ENCODE measurements at places on chromosomes 5 and 9. TPM values are rescaled to one million over a fixed set of nuclear protein-coding genes. Genes with fewer than 3 reads are reported as not detected.
A peak's percentile ranks its signal among the peaks of the same experiment; 100 is the strongest.

The GDF9 gene
- 0.72 TPM for total RNA-seq

The CCDC183 gene
- total RNA-seq: 1.4 TPM

The SH2D3C gene
- 5.9 TPM for total RNA-seq

The DRD1 gene
- not detected for total RNA-seq

The PAEP gene
- not detected for total RNA-seq

The FBP1 gene
- total RNA-seq: 2.7 TPM

The ROPN1L gene
- not detected for total RNA-seq

GRCh38 chr5:76990899-76991459 lies 38.1 kb downstream of the CRHBP start:
- no peak for DNase-seq

- DNase-seq: no peak
These were observed 217.9 kb downstream of the EPB41L4A start for GRCh38 chr5:112201141-112201540.

GRCh38 chr5:149358294-149358651 lies 427 bp downstream of the PCYOX1L start:
- DNase-seq: peak; percentile 30

- DNase-seq: no peak
These were observed 35.0 kb downstream of the ERGIC1 start for GRCh38 chr5:172868924-172869591.

GRCh38 chr5:51383131-51384121 lies at the start of gene ISL1:
Gene ISL1, plus strand, starts transcription at chr5:51383448. Its CDS starts 224 bp downstream, at chr5:51383672.
- DNase-seq: no peak

GRCh38 chr9:89845321-89845720 lies 240.5 kb downstream of the GADD45G start:
- no peak for DNase-seq

GRCh38 chr5:79990205-79990597 lies 861 bp downstream of the MTX3 start:
- no peak for DNase-seq

DNA sequence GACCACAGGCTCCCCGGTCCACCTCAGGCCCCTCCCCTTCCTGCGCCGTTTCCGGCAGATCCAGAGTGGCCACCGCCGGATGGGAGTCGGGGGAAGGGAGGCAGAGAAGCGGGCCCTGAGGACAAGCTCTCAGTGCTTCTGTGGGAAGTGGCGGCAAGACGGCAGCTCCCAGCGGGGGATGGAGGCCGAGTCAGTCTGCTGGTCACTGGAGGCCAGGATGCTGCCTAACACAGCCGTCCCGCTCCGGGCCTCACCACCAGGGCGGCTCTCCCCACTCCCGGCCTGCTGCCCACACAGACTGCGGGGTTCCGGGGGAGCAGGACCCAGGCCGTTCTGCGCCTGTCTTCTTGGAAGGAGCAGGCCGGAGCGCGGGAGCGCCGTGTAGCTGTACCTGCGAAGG lies 31.4 kb downstream of the FXN start:
- no peak for DNase-seq

- no peak for DNase-seq
These were observed 966.8 kb upstream of the CTNND2 start for GRCh38 chr5:12870872-12871539.

- DNase-seq: no peak
These were observed 9.0 kb downstream of the CDH12 start for GRCh38 chr5:22844155-22844554.

- DNase-seq: no peak
These were observed 18.3 kb upstream of the ERAP1 start for GRCh38 chr5:96826071-96826470.

DNA sequence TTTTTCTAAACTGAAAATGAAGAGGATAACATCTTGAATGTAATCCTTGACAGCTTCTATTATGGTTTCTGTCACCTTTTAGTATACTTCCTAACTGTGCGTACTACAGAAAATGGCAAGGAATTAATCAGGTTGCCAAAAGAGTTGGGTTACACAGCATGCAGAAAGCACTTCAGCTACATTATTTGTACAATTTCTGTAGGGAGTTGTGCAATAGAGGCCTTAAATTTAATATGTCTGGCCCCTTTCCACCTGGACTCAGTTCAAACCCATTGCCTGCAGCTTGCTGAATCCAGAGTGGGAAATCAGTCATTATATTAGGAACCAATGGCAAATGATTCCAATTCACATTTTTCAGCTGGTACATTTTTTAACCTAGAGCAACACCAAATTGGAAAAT lies 549.7 kb downstream of the CSNK1G3 start:
- DNase-seq: no peak

GRCh38 chr9:18159254-18159653 lies 314.7 kb upstream of the ADAMTSL1 start:
- DNase-seq: no peak

GRCh38 chr5:60495644-60496520 lies 204.1 kb downstream of the DEPDC1B start:
- DNase-seq: no peak

GRCh38 chr9:117546894-117547678 lies 132.2 kb upstream of the ASTN2 start:
- no peak for DNase-seq

DNA sequence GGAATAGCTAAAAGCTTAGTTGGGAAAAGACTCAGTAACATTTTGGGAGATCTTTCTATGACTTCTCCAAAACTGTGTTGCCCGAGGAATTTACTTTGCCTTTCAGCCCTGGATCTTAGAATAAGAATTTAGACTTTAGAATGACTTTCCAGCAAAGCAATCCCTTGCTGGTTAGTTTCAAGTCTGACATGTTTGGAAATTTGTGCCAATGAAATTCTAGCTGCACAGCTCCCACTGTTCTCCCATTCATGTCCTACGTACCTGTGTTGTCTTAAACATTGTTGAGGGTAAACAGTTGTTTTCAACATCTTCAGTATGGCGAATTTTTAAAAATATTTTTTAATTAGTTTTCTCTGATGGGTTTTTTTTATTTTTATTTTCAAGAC lies 111.4 kb downstream of the CCDC192 start:
- DNase-seq: no peak

- no peak for DNase-seq
These were observed 525.7 kb downstream of the TLE4 start for GRCh38 chr9:80097476-80097875.

Measured in CD8-positive, alpha-beta T cell (primary cell).